ENCODE measurements at places on chromosomes 16 and 17.

DNA sequence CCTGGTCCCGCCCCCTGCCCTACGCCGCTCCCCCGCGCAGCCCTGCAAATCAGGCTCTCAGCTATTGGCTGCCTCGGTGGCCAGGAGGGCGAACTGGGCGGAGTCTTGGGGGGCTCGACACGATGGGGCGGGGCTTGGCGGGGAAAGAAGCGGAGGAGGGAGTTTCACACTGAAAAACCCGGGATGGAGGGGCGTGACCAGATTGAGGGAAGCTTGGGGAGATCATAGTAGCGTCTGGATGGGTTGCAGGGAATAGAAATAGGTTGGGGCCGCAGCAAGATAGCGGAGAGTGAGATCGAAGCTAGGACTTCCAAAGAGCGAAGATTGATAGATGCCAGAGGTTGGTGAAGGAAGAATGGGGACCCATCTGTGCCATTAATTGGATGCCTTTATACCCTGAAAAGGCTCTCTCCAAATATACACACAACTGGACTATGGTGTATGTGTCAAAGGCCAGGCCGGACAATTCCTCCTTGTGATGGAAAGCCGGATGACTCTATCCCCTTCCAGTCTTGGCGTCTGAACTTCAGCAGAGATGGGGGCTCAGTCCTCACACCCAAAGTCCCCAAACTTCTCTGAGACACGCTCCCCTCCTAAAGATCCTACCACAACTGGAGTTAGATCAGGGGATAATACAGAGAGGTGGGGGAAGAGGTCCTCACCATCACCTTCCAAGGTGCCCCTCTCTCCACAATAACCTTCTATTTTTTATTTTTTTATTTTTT, 376 bp upstream of the STAC2 start:
- DNase-seq, result no peak

DNA sequence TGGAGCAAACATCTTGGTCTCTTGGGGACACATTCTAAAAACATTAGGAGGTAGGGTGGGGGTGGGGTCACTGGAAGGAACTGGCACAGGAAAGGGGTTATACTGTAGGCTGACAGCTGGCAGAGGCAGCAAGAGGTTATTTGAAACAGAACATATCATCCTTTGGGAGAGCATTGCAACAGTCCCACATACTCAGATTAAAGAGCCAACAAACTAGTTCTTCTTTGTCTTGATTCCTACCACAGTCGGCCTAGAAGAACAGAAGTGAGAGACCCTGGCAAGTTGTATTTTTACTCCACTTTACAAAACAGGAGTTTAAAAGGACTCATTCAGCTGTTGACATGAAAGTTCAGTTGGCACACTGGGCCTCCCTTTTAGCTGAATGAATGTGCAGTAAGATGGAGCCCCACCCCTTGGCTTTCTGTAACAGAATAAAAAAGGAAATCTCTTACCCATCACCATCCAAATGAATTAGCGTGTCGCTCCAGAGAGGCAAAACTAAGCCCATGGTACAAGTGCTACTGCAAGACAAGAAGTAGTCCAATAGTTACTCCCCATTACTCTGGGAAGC, 54.6 kb upstream of the CORO6 start:
- DNase-seq, result no peak

DNA sequence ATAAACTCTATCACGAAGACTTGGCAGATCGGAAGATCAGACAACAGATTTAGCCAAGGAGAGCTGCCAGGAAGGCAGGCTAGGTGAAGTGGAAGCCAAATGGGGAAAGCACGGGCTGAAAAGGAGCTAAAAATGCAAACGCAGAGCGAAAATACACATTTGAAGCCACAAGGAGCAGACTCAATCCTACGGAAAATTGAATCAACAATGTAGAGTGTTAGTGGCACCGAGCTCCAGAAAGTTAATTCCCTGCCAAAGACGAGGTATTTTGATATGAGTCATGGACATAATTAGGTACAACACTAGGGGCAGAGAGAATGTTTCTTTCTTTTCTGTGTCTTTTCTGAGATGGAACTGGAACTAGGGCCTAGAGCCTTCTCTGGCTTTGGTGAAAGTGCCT, 20.7 kb downstream of the GSG1L start:
- no peak for DNase-seq

DNA sequence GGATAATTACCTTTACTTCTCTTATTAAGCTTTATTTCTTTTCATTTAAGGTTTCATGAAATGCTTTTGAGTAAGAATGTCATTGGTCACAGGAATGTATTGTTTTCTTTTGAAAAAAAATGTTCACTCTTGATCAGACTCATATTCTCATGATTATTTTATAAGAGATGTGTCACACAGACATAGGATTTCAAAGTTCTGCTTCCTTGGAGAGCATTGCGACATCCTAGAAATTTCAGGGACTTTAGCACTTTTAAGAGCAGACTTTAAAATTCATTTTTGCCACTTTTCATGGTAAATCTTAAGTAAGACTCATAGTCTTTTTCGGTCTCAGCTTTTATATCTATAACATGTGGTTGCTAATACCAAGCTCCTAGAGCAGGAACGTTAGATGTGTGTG, 314.7 kb downstream of the CDH8 start:
- no peak for DNase-seq

DNA sequence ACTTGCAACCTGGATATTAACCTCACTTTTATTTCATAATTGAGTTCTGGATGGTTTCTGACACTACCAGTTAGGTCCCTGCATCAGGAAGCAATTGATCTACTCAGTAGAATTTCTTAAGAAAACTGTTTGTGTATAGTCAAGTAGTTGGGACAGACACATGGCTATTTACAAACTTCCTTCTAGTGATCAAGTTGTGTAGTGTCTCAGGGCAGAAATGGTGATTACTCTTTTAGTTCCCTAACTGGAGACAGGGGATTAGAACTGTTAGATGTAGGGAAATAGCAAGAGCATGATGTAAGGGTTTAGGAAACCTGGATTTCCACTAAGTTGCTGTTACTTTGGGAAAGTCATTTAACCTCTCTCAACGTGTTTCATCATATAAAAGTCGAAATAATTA, 30.4 kb downstream of the TMEM100 start:
- DNase-seq, result no peak

DNA sequence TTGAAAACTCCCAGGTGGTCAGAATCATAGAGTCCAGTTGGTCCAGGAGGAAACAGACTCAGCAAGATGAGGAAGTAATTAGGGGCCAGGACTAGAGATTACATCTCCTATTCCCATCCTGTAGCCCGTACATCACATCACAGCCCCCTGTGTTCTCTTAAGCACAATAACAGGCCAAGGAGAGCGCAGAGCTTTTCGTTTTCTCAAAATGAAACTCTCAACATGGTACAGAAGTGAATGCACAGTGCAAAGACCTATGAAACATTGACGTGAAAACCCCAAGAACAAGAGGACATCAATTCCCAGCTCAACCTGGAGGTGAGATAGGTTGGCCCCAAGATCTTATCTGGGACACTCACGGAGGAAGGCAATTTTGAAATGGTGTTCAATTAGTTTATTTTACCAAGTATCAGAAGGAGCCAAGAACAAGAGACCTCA, 9.0 kb downstream of the PIK3R5 start:
- no peak for DNase-seq

DNA sequence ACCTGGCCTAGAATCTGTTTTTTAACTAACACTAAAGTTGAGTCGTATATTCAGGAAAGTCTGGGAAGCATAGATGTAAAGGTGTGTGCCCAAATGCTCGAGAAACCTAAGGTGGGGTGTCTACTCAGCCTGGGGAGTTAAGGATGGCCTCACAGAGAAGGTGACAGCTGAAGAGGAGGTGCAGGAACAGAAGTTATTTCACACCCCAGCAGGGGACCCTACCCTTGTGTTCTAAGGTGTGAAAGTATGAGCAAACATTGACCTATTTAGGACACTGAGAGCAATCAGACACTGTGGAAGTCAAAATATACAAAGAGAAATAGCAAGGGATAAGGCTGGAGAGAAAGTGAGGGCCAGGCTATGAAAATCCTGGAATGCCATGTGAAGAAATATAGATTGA, 49.0 kb upstream of the DHX40 start:
- no peak for DNase-seq

GRCh38 chr17:5820721-5821456, 236.6 kb upstream of the NLRP1 start:
- no peak for DNase-seq

GRCh38 chr17:31724026-31724425, 135.0 kb downstream of the COPRS start:
- DNase-seq, result no peak

GRCh38 chr17:77214743-77215142, 74.0 kb downstream of the SEC14L1 start:
- DNase-seq, result no peak

GRCh38 chr16:51149251-51149661, 1.8 kb downstream of the SALL1 start:
- DNase-seq, result no peak

- no peak for DNase-seq
Observed at GRCh38 chr17:2028234-2028614, 1.7 kb upstream of the DPH1 start.

DNA sequence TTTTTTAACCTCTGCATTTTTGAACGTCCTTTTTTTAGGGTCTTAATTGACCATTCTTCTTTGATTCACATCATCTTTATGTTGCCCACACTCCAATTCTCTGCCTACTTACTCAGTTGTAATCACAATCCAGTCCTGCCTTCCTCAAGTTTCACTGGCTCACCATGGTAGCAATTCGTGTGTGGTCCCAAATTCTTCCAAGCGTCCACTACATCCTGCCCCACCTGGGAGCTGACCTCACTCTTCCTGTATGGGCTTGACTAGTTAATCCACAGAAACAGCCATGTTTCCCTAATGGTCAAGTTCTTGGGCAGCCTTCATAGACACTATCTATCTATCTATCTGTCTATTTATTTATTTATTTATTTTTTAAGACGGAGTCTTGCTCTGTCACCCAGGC, 7.1 kb downstream of the TLCD2 start:
- DNase-seq, result no peak

GRCh38 chr16:48536614-48537200, 73.3 kb downstream of the N4BP1 start:
- DNase-seq, result no peak

DNA sequence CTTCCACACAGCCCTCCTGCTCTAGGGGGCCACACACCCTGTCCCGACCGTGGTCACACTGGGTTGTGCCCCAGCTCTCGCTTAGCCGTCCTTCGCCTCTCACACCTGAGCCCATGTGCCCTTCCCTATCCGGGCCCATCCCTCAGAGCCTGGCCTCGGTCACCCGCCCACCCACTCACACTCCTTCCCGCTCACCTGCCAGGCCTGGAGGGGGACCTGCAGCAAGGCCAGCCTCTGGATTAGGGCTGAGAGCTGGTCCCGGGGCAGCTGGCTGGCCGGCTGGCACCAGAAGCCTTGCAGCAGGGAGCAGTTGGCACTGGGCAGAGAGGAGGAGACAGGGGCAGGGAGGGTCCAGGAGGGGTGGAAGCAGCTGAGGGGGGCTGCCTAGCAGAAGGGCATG, 9.7 kb downstream of the RPUSD1 start:
- DNase-seq, result no peak

GRCh38 chr16:85570213-85570734, 42.8 kb upstream of the GSE1 start:
- DNase-seq, result no peak

DNA sequence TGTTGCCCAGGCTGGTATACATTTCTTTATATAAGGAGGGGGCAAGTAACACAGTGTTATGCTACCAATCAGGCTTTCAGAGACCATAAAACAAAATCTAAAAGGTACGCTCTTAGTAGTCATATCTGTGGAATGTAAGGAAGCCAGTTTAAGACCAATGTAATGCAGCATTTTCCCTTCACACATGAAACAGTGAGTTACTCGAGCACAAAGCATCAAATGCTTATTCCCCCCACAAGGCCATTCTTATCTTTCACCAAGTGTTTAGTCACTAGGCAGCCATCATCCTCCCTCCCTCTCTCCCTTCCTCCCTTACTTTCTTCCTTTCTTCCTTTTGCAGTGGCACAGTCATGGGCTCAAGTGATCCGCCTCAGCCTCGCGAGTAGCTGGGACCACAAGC, 12.8 kb downstream of the HMOX2 start:
- DNase-seq, result no peak
